Peyer's patch (tissue), 4 donors: ENCODE measurements at places on chromosomes 11 and 22. TPM values are rescaled to one million over a fixed set of nuclear protein-coding genes. Genes with fewer than 3 reads are reported as not detected.

The OR6T1 gene
- total RNA-seq: not detected

- DNase-seq: no peak
- peak overlapping the region; percentile 51 for H3K27ac ChIP-seq
- H3K4me1 ChIP-seq: peaks cover 24% of the 10 kb centered on the region
- H3K4me3 ChIP-seq: no peak overlapping the region
- no peaks in the 10 kb centered on the region for H3K27me3 ChIP-seq
- H3K36me3 ChIP-seq: no peaks in the 10 kb centered on the region
Observed at GRCh38 chr22:38311323-38311620, 6.0 kb downstream of the CSNK1E start.

The PKP3 gene
- total RNA-seq: 184 TPM

The KBTBD3 gene
- 1.7 TPM for total RNA-seq

DNA sequence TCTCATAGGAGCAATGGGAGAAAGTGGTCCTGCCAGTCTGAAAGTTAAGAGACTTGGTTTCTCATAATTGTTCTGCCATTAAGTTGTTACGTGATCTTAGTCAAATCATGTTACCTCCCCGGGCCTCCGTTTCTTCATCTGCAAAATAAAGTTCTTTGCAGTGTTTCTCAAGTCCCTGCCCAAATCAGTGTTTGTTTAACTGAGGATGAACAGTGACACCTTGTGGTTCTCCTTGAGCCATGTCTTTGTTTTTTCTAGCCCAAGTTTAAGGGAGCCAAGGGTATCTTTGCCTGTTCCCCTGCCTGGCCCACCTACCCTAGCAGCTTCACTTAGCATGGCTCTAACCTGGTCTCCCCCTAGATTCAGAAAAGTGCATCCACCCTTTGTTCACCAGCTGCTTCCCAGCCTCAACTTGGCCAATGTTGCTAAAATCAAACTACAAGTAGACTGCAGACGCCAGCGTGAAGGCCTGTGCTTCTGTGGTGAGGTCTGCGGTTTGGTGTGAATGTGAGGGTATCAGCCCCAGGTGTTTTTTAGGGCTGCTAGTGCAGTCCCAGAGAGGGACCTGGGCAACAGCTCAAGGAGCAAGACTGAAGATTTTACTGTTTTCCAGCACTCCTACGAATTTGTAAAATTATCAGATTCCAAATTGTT is 35.5 kb downstream of the FZD4 start:
- no peak overlapping the region for H3K4me3 ChIP-seq
- no peaks in the 10 kb centered on the region for H3K36me3 ChIP-seq
- DNase-seq: no peak
- no peaks in the 10 kb centered on the region for H3K27me3 ChIP-seq

The GAB4 gene
- total RNA-seq: not detected

DNA sequence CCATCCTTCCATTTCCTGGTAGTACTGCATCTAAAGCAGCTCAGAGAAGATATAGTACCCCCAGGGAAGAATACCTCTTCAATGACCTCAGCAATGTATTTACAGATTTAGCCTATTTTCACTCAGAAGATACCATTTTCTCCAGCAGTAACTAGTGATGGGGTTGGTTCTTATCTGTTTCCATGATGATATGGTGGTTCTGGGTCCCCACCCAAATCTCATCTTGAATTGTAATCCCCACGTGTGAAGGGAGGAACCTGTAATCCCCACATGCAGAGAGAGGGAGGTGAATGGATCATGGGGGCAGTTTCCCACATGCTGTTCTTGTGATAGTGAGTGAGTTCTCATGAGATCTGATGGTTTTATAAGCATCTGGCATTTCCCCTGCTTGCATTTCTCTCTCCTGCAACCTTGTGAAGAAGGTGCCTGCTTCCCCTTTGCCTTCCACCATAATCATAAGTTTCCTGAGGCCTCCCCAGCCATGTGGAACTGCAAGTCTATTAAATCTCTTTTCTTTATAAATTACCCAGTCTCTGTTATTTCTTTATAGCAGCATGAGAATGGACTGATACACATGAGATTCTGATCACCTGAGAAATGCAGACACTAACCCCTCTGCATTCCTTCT is 139.2 kb downstream of the CCDC81 start:
- no peak for DNase-seq
- no peaks in the 10 kb centered on the region for H3K36me3 ChIP-seq
- no peaks in the 10 kb centered on the region for H3K27me3 ChIP-seq
- peaks cover 10% of the 10 kb centered on the region for H3K4me1 ChIP-seq

DNA sequence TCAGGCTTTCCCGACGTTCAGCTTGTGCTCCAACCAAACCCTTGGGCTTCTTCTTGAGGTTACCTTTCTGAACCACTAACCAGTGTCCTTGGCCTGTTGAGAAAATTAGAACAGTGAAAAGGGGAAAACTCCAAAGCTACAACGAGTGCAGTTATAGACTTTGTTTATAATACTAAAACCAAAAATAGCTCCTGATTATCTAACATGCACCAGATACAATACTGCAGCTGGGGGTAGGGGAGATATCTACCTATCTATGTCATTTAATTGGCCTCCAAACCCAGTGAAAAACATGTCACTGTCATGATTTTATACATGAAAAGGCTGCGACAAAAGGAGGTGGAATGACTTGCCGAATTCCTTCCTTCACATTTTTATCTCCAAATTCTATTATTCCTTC is 11.9 kb downstream of the XRRA1 start:
- H3K36me3 ChIP-seq: peaks cover 55% of the 10 kb centered on the region
- DNase-seq: no peak
- no peak overlapping the region for H3K4me3 ChIP-seq
- H3K4me1 ChIP-seq: no peaks in the 10 kb centered on the region

GRCh38 chr11:70643642-70644041 is 245.3 kb downstream of the CTTN start:
- no peaks in the 10 kb centered on the region for H3K27me3 ChIP-seq
- no peak for DNase-seq
- H3K4me3 ChIP-seq: no peak overlapping the region
- H3K36me3 ChIP-seq: no peaks in the 10 kb centered on the region
- H3K4me1 ChIP-seq: no peaks in the 10 kb centered on the region

The MRGPRX4 gene
- total RNA-seq: not detected

The IL18 gene
- total RNA-seq: 45.4 TPM

The SLC22A25 gene
- not detected for total RNA-seq

GRCh38 chr22:23750367-23750713 is 572 bp downstream of the ZNF70 start:
- no peak for DNase-seq
- H3K36me3 ChIP-seq: no peaks in the 10 kb centered on the region
- no peaks in the 10 kb centered on the region for H3K27me3 ChIP-seq
- H3K27ac ChIP-seq: peak overlapping the region; percentile 89

- H3K4me1 ChIP-seq: peaks cover 18% of the 10 kb centered on the region
- no peak for DNase-seq
- no peak overlapping the region for H3K27ac ChIP-seq
- no peaks in the 10 kb centered on the region for H3K27me3 ChIP-seq
- no peaks in the 10 kb centered on the region for H3K36me3 ChIP-seq
Observed at GRCh38 chr11:1387961-1388762, 1.6 kb upstream of the BRSK2 start.

DNA sequence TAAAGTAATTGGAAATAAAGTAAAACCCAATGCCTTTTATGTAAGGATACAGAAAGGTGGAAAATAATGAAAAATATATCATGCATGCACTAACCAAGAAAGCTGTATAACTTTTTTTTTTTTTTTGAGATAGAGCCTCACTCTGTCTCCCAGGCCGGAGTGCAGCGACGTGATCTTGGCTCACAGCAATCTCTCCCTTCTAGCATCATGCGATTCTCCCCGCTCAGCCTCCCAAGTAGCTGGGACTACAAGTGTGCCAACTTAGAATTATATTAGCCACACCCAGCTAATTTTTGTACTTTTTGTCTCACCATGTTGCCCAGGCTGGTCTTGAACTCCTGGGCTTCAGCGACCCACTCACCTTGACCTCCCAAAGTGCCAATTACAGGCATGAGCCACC is 4.5 kb downstream of the GGT5 start:
- no peak for DNase-seq
- H3K36me3 ChIP-seq: no peaks in the 10 kb centered on the region
- H3K27ac ChIP-seq: no peak overlapping the region
- H3K4me3 ChIP-seq: no peak overlapping the region
- no peaks in the 10 kb centered on the region for H3K27me3 ChIP-seq
- no peaks in the 10 kb centered on the region for H3K4me1 ChIP-seq

- H3K4me3 ChIP-seq: no peak overlapping the region
- H3K36me3 ChIP-seq: no peaks in the 10 kb centered on the region
Observed at GRCh38 chr11:3201112-3201581, 17.5 kb downstream of the MRGPRG start.

The MS4A4E gene
- total RNA-seq: 13.1 TPM

DNA sequence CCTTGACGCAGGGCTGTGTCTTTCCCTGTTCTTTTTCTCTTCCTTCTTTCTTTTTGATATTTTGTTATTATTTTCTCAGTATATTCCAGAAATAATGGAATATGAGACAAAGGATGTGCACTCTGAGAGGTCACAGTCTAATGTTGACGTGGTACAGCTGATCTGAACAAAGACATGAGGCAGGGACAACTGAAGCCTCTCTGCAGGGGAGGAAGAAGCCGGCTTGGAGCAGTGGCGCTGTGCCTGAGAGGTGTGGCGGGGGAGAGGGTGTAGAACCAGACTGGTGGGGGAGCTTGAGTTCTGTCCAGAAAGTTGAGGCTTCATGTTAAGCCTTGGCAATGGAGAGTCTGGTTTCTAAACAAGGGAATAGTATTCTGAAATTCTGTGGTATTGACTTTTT is 34.7 kb downstream of the ADAMTS15 start:
- no peak for DNase-seq
- H3K36me3 ChIP-seq: no peaks in the 10 kb centered on the region
- H3K27ac ChIP-seq: no peak overlapping the region
- H3K4me3 ChIP-seq: no peak overlapping the region
- no peaks in the 10 kb centered on the region for H3K4me1 ChIP-seq

DNA sequence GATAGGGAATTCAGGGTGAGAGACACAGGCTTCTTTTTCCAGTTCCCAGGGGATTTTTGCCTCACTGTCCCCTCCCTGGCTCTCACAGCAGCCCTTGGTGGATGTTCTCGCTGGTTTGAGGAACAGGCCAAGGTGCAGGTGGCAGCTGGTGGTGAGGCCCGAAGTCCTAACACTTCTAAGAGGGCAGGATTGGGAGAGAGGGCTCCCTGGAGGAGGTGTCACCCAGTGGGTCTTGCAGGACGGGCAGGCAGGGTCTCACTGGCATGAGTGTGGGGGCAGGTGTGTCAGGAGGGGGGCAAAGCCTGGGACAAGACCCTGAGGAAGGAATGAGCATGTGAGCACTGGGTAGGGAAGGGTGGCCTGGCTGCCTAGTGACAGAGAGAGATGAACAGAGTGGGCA is 9.2 kb downstream of the ADORA2A start:
- peak; percentile 44 for DNase-seq
- H3K36me3 ChIP-seq: no peaks in the 10 kb centered on the region
- H3K4me3 ChIP-seq: no peak overlapping the region

The MMP12 gene
- total RNA-seq: 0.53 TPM

The BIK gene
- 15.6 TPM for total RNA-seq

DNA sequence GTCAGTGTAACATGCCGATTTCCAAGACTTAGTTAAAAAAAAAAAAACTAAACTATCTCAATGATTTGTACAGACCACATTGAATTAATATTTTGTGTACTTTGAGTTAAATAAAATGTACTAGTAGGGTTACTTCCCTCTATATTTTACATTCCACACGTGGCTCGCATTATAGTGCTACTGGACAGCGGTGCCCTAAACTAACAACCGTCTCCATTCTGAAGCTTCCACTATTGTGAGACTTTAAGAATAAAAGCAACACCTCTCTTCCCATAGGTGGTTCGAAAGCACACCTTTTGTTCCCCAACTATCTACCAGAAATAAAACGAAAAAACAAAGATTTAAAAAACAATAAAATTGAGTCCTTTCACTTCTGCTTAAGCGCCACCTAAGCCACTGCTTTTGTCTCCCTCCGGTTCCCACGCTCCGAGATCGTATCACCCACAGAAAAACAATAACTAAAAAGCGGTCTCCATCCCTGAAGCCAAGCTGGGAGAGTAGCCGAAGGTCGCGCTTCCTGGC is 380 bp upstream of the TTC17 start:
- H3K27ac ChIP-seq: peak overlapping the region; percentile 90
- no peaks in the 10 kb centered on the region for H3K36me3 ChIP-seq
- peak overlapping the region; percentile 97 for H3K4me3 ChIP-seq
- H3K27me3 ChIP-seq: no peaks in the 10 kb centered on the region
- no peak for DNase-seq
- H3K4me1 ChIP-seq: no peaks in the 10 kb centered on the region

- H3K4me1 ChIP-seq: no peaks in the 10 kb centered on the region
- no peak overlapping the region for H3K27ac ChIP-seq
- no peak for DNase-seq
- no peak overlapping the region for H3K4me3 ChIP-seq
- H3K27me3 ChIP-seq: no peaks in the 10 kb centered on the region
Observed at GRCh38 chr11:22749536-22749935, 80.1 kb downstream of the SVIP start.

The ZP1 gene
- not detected for total RNA-seq

The CLCF1 gene
- 10.3 TPM for total RNA-seq

DNA sequence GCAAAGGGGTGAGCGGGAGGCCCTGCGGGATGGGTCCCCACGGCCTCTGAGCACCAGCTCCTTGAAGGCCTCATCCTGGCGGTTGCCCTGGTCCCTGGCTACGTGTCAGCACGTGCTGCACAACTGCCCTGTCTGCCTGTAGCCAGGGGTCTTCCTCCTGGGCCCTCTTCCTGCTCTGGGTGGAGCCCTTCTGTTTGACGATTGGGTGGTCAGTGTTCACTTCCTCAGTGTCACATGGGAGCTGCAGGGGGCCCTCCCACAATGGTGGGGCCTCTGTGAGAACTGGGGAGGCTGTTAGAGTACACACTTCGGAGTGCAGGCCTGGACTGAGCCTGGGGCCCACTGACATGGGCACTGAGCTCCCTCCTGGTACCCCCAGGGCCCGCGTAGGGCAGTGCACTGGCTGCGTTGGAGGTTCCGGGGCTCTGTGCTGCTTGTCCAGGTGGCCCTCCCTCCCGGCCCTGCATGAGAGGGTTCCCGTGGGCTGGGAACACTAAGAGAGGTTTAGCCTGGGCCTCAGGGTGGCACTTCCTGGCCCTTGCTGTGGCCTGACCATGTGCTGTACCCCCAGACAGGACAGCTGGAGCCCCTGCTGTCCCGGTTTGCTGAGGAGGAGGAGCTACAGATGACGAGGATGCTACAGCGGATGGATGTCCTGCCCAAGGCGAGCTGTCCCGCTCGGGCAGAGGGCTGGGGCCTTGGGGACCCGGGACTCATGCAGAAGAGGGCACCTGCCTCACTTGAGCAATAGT is 13.8 kb downstream of the DGCR6L start:
- H3K27me3 ChIP-seq: no peaks in the 10 kb centered on the region
- no peaks in the 10 kb centered on the region for H3K36me3 ChIP-seq
- no peak overlapping the region for H3K4me3 ChIP-seq
- no peak overlapping the region for H3K27ac ChIP-seq
- H3K4me1 ChIP-seq: no peaks in the 10 kb centered on the region
- DNase-seq: no peak

- no peaks in the 10 kb centered on the region for H3K36me3 ChIP-seq
- H3K4me1 ChIP-seq: no peaks in the 10 kb centered on the region
- H3K27me3 ChIP-seq: no peaks in the 10 kb centered on the region
- no peak overlapping the region for H3K27ac ChIP-seq
- DNase-seq: no peak
Observed at GRCh38 chr22:16651217-16651616, 58.6 kb upstream of the CCT8L2 start.

The PLET1 gene
- total RNA-seq: not detected

The APOA5 gene
- 2.8 TPM for total RNA-seq

The APOBEC3A gene
- not detected for total RNA-seq

The FAT3 gene
- total RNA-seq: under 0.01 TPM
